RWPE1 (cell line): ENCODE measurements at places on chromosomes 1 and 21.
A peak's percentile ranks its signal among the peaks of the same experiment; 100 is the strongest.

DNA sequence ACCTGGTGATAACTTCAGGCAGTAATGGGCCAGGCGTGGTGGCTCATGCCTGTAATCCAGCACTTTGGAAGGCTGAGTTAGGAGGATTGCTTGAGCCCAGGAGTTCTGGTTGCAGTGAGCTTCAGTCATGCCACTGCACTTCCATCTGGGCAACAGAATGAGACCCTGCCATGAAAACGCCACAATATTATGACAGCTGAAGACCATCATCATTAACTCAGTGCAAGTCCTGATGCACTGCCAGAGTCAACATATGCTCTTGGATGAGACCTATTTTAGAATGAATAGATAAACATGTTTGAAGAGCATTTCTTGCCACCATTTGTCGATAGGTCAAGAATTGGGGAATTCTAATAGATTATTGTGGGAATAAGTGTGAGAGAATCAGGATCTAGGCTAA, 26.4 kb downstream of the HENMT1 start:
- DNase-seq: no peak

DNA sequence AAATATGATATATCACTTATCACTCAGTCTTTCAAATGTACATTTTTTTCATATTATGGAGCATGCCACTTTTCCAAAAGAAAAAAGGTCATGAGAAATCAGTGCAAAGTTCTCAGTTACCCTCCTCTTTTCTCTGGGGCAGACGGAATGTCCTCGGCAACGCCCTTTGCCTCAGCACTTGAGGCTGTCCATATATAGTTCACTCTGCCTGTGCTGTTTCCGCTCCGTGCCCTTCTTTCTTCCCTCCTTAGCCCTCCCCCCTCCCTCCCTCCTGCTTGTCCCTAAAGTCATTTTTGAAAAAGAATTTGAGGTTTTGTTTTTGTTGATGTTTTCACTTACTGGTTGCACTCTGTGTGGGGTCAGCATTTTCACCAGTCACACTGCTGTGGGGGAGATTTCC, 5.4 kb downstream of the BARHL2 start:
- DNase-seq: no peak

GRCh38 chr1:14555091-14555490, 43.4 kb upstream of the KAZN start:
- DNase-seq: no peak

DNA sequence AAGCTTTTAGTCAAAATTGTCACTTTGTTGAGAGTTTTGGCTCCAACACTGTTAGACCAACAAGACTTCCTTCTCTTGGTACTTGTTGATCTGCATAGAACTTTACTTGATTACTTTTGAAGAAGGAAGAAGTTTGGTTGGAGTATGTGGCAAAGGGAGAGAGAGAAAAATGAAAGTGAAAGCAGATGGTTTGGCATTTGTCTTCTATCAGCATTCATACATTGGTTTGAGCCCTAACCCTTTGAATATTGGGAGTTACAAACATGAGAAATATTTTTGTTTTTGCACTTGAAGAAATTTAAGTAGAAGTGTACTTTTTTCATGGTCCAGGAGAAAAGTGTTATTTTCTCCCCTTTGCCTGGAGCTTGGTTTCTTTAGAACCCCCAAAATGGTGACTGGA, 169.8 kb downstream of the ADGRL4 start:
- DNase-seq: no peak

- DNase-seq: no peak
These were observed 10.1 kb upstream of the PLA2G5 start for GRCh38 chr1:20059847-20060246.

GRCh38 chr1:219430419-219430818, 182.5 kb downstream of the ZC3H11B start:
- DNase-seq: no peak

DNA sequence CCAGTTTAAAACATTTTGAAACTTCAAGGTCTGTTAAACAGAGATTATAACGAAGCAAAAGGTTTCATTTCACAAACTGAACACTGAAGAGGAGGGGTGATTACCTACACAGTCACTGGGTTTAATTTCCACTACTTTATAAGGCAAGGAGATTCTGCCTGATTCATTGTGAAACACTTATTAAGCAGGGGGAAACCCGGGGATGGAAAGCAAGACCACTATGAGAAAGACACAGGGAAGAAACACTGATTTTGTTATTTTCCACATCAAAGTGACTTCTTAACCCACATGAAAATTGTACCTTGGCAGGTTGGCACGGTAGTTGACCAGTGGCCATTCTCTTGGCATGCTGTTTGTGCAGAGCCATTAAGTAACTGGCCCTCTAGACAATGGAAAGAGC, 8.1 kb upstream of the F5 start:
- no peak for DNase-seq

GRCh38 chr1:107692580-107693345, 272.2 kb downstream of the VAV3 start:
- DNase-seq: no peak

DNA sequence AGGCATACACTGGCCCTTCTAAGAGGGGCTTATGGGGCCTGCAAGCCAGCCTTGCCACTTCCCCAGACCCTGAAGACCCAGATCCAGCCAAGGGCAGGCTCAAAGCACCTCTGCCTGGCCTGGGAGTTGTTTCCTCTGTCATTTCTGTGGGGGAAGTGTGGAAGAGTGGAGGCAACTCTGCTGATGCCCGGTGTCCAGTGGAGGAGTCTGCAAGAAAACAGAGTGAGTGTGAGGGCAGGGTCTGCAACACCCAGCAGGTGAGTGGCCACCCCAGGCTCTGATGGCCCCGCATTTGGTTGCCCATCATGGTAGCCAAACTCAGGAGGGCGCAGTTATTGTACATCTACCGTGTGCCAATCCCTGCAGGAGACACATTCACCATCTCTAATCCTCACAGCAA, 8.4 kb downstream of the CLEC20A start:
- no peak for DNase-seq

DNA sequence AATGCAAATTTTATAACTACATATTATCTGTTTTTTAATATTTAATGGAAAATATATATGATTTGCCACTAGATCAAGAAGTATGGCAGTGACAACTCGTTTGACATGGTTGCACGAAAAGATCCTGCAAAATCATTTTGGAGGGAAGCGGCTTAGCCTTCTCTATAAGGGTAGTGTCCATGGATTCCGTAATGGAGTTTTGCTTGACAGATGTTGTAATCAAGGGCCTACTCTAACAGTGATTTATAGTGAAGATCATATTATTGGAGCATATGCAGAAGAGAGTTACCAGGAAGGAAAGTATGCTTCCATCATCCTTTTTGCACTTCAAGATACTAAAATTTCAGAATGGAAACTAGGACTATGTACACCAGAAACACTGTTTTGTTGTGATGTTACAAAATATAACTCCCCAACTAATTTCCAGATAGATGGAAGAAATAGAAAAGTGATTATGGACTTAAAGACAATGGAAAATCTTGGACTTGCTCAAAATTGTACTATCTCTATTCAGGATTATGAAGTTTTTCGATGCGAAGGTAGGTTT, 556 bp downstream of the IFI44 start:
- peak; percentile 8 for DNase-seq

DNA sequence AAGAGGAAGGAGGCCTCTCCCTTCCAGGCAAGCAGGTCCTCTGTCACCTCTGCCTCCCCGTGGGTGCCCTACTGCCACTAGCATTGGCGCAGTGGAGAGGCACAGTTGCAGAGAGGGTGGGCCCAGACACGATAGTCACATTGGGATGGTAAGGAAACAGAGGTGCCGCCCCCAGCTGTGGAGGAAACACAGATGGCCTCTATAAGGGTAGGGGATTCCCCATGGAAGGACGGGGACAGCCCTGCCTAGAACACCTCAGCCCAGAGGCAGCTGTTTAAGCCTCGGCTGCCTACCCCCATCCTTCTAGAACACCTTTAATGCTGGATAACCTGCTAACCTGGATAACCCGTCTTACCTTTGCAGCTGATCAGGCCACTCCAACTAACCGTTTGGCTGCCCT, 65.7 kb upstream of the CNTN2 start:
- DNase-seq: no peak

GRCh38 chr21:46071082-46071481, 26.8 kb upstream of the COL6A2 start:
- DNase-seq: no peak

DNA sequence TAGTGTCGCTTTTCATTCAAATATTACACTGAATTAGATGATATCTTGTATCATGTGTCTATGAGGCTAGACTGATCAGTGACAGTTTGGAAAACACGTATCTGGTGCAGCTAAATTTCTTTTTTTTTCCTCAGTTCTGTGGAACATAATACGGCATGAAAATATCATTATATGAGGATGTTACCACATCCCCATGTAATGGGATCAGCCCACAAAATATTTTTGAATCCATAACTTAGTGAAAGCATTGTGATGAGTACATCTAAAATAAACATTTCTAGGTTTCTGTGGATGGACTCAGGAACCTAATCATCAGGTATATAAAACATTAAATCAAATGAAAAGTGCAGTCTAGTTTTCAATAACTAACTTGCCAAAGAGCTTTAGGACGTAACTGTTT, 356.3 kb downstream of the USP25 start:
- DNase-seq: no peak

- DNase-seq: no peak
These were observed 43.7 kb downstream of the UTP25 start for GRCh38 chr1:209871430-209871829.

- no peak for DNase-seq
These were observed 54.2 kb downstream of the EIF2B3 start for GRCh38 chr1:44932151-44932550.

- DNase-seq: no peak
These were observed 114.9 kb downstream of the CASZ1 start for GRCh38 chr1:10681296-10682107.

GRCh38 chr1:205458777-205459566, 3.1 kb upstream of the BLACAT1 start:
- no peak for DNase-seq

- DNase-seq: no peak
These were observed 21.8 kb downstream of the ENAH start for GRCh38 chr1:225631021-225631663.

GRCh38 chr1:51240084-51240483, 4.0 kb downstream of the RNF11 start:
- no peak for DNase-seq

GRCh38 chr21:26846036-26846931, 1.1 kb upstream of the ADAMTS1 start:
- DNase-seq: peak; percentile 53

- DNase-seq: peak; percentile 67
These were observed 72.8 kb downstream of the XCL2 start for GRCh38 chr1:168470901-168471431.

DNA sequence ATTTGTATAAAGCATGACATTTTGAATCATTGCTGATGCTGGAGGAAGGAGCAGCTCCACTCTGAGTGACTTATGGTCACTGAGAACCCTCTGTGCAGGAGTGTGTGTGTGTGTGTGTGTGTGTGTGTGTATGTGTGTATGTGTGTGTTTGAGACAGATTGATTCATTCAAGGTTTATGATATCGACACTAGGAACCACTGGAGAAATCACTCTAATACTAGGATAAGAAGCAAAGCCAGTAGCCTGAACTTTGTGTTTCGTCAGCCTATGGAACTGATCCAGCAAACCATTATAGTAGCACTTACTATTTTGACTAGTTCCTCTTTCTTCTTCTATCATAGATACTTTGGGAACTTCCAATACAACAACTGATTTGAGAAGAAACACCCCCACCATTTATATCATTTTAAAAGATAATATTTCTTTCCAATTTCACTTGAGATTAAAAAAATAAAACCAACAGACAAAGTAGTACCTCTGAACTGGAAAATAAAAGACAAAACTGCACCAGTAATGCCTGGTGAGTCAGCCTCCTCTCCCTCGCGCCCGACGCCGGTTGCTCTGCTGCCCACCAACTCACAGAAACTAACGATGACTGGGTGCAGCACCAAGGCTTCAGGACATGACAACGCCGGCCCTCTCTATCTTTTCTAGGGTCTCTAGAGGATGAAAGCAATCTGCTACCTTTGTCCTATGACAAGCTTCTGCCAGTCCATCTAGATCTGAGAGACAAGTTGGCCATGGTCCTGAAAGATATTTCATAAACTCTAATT, 20.9 kb downstream of the SLAMF1 start:
- no peak for DNase-seq

DNA sequence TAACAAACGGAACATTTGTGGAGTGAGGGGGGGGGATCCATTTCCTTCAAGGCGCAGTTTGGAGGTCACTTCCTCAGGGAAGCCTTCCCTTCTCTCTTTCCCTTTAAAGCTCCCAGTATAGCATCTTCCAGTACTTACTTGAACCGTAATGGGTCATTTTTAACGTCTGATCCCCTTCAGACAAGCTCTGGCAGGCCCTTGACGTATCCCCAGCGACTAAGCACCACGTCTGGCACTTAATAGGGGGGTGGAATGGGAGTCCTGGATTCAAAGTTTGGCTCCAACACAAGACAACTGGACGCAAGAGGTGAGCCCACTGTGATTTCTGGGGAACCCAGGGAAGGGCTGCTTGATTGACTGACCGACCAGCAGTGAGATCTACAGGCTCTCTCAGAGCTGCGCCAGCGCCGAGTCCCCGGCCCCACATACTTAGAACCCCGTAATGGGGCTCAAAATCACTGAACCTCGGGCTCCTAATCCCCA, 441 bp downstream of the YARS1 start:
- DNase-seq: peak; percentile 81

DNA sequence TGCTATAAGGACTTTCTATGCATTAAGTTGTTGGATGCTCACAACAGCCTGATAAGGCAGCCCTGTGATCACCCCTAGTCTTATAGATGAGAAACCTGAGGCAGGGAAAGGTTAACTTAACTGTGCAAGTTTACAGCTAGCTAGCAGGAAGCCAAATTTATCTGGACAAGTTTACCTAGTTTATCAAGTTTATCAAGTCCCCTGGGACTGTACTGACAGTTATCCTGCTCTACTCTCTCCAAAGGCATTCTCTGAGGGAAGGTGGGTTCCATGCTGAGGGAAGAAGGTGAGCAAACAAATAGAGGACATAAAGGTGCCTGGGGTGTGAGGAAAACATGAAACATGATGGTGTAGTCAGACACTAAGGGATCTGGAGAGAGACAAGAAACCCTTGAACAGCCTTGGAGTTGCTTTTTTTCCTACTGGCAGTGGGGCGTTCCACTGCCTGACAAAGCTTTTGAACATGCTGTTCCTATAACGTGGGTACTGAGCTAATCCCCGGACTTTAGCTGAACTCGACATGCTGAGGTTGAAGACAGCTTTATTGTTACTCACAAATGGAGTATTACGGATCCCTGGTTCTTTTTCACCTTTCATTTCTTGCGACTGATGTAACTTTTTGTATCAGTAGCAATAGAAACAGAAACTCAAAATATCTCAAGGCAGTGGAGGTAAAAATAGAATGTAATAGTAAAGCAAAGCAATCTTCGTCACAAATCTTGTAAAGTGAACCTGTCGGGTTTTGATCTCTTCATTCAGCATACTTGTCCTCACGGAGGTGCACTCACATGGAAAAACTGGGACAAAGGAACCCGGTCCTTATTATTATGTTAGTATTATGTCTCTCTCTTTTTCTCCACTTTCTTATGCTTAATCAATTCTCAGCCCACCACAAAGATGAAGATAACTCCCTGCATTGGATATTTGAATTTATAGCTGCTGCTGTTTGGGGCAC, 42.4 kb upstream of the ESRRG start:
- DNase-seq: no peak
